ENCODE measurements at places on chromosomes 4 and X.
A peak's percentile ranks its signal among the peaks of the same experiment; 100 is the strongest.

- DNase-seq = no peak
Observed at GRCh38 chr4:38188631-38189101, 228.5 kb downstream of the PTTG2 start.

DNA sequence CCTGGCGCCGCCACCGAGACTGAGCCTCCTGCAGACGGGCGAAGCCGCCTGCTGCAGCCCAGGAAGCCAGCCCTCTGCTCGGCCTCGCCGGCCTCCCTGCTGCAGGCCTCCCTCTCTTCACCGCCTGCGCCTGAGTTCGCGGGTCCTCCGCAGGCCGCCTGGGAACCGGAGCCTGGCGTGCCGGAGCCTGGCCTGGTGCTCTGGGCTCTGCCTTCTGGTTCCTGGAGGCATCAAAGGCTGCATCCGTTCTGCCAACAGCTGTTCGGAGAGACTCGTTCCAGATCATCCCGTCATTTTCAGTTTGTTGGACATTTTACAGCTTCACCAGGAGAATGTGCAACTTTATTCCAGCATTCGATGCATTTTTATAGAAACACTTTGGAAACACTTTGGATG lies 178.0 kb downstream of the DCLK2 start:
- DNase-seq = no peak

DNA sequence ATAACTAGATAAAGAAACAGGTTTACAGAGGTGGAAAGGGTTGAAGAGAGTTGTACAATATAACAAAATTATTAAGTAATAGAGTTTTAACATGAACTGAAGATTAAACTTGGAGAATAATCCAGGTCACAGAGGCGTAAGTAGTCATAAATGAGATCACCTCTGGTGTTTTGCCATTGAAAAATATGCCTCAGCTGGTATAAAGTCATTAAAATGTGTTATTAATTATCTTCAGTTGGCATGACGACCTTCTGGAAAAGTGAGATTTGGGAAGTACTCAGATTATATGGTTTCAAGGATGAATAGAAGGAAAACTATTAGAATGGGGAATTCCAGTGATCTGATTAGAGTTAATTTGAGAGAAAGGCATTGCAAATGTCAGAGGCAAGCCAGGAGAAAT lies 237.5 kb upstream of the ANXA10 start:
- DNase-seq = no peak

GRCh38 chr4:139300431-139301112 lies 733 bp upstream of the NAA15 start:
- DNase-seq = no peak

GRCh38 chr4:15149839-15150592 lies 147.7 kb downstream of the CPEB2 start:
- DNase-seq = no peak

DNA sequence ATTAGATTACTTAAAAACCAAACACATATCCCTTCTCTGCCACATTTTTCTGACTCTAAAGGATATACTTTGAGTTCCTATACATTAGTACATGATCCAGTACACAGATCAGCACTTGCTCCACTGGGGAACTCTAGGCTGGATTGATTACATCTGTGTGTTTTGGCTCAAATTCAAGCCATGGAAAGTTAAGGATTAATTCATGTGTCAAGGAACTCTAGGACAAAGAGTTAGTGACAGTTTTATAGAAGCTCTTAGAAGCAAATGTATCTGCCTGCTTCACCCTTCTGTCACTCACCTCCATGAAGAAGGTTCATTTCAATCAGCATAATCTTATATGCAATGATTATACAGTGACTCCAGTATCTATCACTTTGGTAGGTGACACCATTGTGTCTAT lies 43.2 kb downstream of the SCFD2 start:
- DNase-seq = no peak

DNA sequence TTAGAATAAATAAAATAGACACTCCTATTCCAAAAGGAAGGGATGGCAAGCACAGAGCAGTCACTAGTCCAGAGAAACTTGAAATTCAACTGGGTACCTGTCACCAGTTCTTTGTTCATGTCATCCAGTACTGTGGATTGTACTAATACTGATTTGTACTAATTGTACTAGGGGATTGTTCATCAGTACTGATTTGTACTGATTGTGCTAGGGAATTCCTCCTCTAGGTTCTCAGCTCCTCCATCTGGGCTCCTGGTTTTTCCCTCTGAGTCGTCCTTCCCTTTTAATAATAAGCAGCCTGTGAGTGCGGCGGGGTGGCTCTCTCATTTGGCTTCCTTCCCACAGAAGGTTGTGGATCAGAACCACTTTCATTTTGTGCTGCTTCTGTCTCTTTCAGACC lies 31.0 kb upstream of the SOD3 start:
- DNase-seq = no peak

- peak; percentile 6 for DNase-seq
Observed at GRCh38 chrX:7925867-7926472, 1.2 kb downstream of the PNPLA4 start.

DNA sequence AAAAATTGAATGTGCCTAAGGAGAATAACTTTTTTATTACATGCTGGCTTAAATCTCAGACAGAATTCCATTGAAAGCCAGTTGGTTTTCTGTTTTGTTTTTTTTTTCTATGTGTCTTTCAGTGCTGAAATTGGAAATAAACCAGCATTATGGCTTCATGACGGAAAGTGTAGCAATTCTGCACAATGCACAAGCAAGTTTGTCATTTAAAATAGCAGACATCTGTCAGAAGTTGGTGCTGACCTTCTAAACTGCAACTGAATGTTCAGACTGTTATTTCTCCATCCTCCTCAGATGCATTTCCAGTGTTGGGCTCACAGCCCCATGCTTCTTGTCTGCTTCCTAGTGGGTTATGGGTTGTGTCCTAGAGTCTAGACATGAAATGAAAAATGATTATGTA lies 107.2 kb upstream of the LIMCH1 start:
- DNase-seq = no peak

GRCh38 chr4:27176400-27176799 lies 315.8 kb downstream of the STIM2 start:
- DNase-seq = no peak

DNA sequence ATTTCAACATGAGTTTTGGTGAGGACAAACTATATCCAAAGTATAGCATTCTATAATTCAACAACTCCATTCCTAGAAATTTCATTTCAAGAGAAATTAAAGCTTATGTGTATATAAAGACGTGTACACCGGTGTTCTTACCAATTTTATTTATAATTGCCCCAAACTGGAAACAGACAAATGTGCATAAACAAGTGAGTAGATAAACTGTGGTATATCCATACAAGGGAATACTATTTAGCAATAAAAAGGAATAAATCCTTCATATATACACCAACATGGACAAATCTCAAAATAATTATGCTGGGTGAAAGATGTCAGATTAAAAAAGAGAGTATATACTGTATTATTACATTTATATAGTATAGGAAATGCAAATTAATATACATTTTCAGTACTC lies 19.9 kb downstream of the HNRNPH2 start:
- no peak for DNase-seq

DNA sequence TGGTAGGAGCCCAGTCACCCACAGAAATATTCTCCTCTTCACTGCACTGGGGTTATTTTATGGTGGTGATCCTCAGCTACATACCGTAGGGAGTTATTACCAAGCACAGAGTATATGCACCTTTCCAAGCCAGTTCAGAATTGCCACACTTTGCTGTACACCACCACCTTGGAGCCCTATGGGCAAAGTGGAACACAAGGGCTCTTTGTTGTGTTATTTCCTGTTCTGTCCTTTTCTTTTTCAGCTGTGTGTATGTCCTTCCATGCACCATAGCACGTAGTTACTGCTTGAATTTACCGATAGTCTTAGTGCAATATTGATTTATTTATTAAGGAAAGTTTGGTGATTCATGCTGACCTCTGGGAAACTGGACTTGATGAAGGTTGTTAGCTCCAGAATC lies 8.3 kb downstream of the RNF128 start:
- DNase-seq = no peak

- DNase-seq = no peak
Observed at GRCh38 chr4:159906051-159906450, 803.2 kb downstream of the RAPGEF2 start.

DNA sequence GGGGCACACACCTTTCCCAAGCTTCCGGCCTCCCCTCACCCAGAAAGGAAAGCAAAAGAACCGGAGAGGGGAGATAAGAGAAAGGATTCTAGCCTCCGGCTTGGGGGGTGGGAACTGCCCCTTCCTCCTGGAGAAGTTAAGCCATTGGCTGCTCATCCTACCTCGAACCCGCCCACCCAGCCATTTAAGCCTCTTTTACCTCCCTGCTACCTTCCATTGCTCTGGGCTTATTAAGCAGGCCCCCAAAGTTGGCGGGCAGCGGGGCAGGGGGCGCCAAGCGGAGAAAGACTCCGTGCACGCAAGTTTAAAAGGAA lies 2.3 kb downstream of the MAML3 start:
- peak; percentile 18 for DNase-seq

DNA sequence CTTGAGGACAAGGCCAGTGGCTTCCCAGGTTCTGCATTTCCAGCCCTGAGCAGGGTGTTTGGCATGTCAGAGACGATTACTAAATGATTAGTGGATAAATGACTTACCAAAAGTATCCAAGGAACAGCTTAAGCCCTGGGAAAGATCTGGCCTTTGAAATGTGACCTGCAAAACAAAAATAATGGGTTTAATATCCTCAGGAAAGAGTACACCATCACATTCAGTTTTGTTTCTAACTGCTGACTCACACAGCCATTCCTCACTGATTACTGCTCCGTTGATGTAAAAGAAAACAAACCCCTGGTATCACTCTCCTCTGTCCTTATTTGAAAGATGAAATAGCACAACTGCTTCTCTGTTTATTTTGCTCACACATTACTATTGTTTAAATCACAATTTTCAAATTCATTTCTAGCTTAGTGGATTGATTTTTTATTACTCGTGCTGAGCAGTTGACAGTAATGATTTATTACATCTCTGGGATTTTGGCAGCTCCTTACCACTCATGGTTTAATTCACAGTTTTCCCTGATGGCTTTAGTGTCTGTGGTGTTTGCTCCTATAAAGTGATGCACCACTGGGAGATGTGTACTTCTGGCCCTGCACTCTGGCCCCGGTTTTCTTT lies 117.0 kb downstream of the CBLL2 start:
- DNase-seq = no peak

GRCh38 chrX:104565791-104566680 lies at the start of gene IL1RAPL2:
TSS of gene IL1RAPL2 (plus strand) at chrX:104566199.
- DNase-seq = no peak

- DNase-seq = no peak
Observed at GRCh38 chr4:82371497-82371896, 2.3 kb downstream of the HNRNPD start.

GRCh38 chr4:52822972-52823701 lies 39.0 kb upstream of the RASL11B start:
- DNase-seq = no peak

- DNase-seq = no peak
Observed at GRCh38 chrX:82362550-82362949, 1145.5 kb upstream of the POU3F4 start.

DNA sequence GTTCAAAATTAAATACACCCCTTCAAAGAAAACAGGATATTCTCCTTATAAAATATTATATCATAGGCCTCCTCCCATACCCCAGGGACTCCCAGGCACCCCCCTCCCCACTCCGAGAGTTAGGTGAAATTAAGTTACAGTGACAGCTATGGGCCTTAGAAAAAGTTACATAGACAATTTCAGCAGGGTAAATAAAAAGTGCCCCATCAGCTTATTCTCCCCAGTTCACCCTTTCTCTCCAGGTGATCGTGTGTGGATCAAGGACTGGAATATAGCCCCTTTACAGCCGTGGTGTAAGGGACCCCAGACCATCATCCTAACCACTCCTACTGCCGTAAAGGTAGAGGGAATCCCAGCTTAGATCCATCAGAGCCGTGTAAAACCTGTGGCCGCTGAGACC lies 147.6 kb upstream of the FGF16 start:
- no peak for DNase-seq

DNA sequence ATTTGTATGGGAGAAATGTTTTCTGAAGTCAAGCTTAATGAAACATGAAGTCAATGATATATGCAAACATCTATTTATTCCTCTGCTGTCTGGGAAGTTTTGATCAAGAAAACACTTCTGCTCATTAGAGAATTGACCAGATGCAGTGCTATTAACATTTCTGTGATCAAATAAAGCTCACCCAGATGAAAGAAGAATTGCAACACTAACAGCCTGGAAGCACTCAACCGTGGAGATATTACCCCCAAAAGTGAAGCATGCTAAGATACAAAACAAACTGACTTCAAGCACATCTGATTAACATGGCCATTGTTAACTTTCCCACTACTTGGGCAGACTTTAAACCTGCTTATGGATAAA lies 73.7 kb upstream of the GUCY1A1 start:
- DNase-seq = no peak

DNA sequence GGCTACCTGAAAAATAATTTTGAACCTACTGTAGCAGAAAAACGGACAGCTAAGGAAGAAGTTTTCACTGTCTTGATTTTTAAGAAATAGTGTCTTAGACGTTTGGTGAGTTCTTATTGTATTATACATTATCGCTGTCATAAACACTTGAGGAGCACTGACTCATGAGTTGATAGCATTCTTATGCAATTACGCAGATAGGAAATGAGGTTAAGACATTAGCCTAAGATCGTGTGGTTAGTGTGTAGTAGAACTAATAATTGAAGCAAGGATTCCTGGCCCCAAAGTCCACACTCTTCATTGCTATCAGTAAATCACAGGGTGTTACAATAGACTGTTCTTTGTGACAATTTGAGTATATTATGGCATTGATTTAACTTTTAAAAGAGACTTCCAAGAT lies 238.1 kb downstream of the ARAP2 start:
- DNase-seq = no peak

DNA sequence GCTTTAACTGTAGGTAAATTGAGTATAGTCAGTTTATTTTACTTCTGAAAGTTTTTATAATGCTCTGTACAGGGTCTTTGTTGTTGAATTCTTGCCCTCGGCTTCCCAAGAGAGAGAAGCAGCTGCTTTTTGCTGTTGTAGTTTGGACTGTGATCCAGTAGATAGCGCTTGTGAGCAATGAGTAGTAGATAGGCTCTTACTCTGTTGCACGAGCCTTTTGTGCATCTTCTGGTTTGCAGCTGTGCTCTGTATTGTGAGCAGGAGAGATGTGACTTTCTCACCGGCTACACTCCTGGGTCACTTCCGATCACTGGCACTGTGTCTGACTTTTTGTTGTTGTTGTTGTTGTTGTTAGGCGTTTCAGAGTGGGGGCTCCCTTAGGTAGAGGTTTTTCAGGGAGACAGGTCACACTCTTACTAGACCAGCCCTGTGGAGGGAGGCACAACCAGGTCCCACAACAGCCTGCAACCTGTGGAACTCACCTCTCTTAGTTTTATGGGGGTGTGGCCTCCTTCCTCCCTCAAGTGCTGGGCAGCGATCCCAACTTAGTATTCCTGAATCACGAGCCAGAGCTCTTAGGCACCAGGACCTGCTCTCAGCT lies 822.1 kb upstream of the GALNTL6 start:
- no peak for DNase-seq

DNA sequence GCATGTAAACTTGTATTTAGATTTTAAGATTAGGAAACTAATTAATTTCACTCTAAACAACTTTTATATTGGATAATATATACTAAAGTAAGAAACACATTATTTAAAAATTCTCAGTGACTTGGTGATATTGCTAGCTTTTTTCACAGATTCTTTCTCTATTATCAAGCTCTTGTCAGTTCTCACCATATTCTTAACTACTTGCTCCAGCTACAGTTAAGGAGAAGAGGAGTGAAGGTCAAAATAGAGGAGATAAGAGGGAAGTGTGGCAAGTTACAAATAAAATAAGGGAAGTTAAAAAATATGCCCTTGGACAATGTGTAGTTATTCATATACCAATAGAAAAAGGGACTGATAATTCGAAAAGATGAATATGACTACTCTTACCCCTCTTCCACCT lies 34.7 kb upstream of the NAF1 start:
- DNase-seq = no peak
